ENCODE measurements at places on chromosomes 7 and 10.
A peak's percentile ranks its signal among the peaks of the same experiment; 100 is the strongest.

DNA sequence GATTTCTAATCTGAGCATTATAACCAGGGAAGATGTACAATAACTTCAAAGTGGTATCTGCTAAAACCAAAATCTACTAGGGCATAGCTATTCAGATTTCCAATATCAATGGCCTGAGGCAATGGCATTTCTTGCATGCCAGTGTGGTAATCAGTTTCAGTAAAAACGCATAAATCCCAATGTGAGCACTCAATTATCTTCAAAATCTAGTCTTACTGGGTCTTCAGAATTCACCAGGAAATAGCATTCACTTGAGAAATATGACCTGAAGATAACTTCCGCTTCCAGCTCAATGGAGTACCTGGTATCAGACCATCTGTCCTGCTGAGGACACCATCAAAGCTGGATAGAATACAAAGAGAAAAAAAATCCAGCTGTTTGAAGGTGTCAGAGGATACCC, 72.4 kb downstream of the TRIL start:
- DNase-seq = no peak

GRCh38 chr10:106938513-106938912, 226.0 kb downstream of the SORCS1 start:
- DNase-seq = no peak

- DNase-seq = no peak
These were observed 199.3 kb downstream of the PARD3 start for GRCh38 chr10:34615770-34616169.

DNA sequence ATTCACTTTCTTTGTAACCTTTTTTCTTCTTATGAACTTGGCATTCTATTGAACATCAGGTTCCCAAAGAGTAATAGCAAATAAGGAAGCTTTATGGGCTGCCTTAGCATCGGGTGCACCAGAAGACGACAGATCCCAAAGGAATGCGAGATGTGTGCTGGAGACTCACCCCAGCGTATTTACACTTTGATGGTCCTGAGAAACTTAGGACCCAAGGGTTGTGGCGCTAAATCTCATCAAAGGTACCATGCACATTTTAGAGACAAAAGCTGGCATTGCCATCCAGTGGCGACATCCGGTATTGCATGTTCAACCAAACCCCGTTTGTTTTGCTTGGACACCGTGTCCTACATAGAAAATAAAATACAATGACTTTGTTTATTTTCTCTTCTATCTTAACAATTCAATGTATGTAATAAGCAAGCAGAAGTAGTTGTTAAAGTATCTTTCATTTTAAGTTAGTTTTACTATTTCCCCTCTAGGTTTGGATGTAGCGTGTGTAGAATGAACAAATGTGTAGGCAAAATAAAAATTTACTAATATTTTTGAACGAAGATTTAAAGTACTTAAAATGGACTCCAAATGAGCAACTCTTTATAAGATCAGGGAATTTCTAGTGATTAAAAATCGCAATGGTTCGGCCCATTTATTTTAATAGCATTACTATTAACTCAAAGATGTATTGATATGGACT, 1154.8 kb downstream of the GATA3 start:
- peak; percentile 36 for DNase-seq

- DNase-seq = peak; percentile 19
These were observed 45.1 kb upstream of the PPP2R2D start for GRCh38 chr10:131855461-131856401.

GRCh38 chr7:117772421-117772820, 100.8 kb downstream of the CTTNBP2 start:
- DNase-seq = no peak

DNA sequence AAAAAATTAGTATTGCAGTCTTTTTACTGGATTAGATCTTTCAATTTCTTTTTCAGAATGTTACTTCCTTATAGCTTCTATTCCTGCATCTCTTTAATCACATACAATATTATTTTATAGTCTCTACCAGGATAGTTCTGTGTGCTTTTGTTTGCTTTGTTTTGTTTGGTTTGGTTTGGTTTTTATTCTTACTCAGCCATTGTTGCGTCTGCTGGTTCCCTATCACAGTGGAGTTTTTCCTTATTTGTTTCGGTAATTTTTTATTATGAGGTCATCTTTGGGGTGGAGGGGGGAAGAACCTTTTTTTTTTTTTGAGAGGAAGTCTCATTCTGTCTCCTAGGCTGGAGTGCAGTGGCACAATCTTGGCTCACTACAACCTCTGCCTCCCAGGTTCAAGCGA, 9.0 kb upstream of the BAIAP2L1 start:
- no peak for DNase-seq

GRCh38 chr10:17029581-17030271, 99.9 kb downstream of the CUBN start:
- peak; percentile 67 for DNase-seq

DNA sequence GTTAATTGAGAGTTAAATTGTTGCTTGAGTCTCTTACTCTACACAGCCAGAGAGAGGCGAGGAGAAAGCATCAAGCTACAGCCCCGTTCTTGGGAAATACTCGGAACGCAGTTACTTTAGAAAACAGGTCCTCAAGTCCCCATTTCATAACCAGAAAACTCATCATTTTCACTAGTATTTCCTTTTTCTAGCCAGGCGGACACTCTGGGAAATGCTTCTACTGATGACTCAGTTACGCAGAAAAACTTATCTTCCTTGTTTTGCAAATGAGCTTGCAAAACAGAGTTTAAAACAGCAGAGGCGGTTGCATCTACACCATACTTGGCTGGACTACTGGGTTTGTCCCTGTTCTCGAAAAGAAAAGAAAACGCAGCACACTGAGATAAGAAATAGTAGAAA, 111.4 kb upstream of the FGFR2 start:
- DNase-seq = no peak

- no peak for DNase-seq
These were observed 184.8 kb downstream of the GNAI1 start for GRCh38 chr7:80319461-80319860.

DNA sequence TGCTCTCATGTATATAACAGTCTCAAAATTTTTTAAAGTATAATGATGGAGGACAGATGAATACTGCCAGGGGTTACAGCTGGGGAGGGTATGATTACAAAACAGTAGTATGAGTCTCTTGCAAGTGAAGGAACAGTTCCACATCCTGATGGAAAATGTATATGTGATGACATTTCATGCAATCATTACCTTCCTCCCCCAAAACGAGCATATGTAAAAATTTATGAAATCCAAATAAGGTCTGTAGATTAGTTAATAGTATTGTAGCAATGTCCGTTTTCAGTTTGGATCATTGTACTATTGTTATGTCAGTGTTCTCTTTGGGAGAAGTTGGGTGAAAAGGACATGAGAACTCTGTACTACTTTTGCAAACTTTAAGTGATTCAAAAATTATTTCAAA, 38.0 kb downstream of the DRGX start:
- DNase-seq = no peak

DNA sequence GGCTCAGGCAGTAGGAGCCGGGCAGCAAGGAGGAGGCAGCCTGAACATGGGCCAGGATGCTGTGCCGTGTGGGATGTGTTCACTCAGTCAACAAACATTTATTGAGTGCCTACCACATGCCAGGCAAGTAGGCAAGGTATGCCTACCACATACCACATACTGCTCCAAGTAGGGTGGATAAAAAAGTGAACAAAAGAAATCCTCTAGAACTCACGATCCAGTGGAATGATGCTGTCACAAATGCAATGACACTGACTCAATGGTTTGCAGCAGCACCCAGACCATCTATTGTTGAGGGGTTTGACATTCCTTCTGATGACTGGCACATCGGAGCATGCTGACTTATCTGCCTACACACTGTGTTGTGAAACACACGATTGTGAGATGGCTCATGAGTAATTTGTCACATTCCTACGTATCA, 413.5 kb downstream of the NRG3 start:
- no peak for DNase-seq
